ENCODE measurements at places on chromosomes 13 and 19.

- DNase-seq: no peak
Observed at GRCh38 chr13:47592256-47592655, 408.8 kb downstream of the SUCLA2 start.

DNA sequence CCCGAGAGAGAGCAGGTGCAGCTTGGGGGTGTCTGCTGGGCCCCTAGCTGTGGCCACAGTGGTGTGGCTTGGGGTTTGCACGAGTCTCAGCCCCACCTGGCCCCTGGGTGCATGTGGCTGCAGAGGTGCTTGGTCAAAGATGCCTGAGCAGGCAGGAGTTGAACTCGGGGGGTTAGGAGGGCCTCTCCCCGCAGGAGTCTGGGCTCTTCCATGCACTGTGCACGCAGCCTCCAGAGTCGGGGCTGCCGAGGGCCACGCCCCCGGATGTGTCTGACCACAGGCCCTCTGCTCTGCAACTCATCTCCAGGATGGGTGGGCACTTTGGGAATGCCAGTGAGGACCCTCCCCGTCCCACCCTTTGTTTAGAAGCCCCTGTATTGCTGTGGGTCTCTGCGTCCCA, 91.5 kb upstream of the MCF2L start:
- no peak for DNase-seq

GRCh38 chr19:13881692-13882418, 4.9 kb downstream of the NANOS3 start:
- DNase-seq: peak; percentile 67

DNA sequence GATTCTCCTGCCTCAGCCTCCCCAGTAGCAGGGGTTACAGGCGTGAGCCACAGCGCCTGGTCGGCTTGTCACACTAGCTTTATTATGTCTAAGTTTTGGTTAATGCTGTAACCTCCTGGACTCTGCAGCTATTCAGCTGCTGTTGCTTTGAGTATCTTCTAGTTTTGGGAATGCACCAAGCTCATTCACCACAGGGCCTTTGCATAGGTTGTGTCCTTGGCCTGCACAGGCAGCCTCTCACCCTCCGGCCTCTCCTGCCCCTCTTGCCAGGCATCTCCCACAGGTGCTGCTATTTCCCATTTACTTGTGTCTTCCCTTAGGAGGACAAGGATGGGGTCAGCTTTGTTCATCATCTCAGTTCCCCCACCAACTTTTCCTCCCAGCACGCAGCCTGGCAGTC, 2.4 kb upstream of the CCDC9 start:
- DNase-seq: no peak

DNA sequence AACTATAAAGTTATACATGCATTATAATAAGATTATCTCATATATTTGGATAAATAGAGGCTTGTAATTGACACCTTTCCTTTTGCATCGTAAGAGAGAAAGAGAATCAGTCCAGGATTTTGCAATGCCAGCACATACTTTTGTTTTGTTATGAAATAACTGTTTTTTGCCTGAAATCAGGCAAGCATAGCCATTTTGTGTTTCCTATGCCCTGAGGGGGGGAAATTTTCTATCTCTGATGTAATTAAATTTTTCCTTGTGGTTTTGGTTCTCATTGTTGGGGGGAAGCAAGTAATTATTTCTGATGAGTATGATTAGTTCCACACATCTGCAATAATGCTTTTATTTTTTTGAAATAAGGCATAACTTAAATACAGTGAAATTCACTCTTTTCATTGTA, 229.4 kb downstream of the NDFIP2 start:
- DNase-seq: no peak

DNA sequence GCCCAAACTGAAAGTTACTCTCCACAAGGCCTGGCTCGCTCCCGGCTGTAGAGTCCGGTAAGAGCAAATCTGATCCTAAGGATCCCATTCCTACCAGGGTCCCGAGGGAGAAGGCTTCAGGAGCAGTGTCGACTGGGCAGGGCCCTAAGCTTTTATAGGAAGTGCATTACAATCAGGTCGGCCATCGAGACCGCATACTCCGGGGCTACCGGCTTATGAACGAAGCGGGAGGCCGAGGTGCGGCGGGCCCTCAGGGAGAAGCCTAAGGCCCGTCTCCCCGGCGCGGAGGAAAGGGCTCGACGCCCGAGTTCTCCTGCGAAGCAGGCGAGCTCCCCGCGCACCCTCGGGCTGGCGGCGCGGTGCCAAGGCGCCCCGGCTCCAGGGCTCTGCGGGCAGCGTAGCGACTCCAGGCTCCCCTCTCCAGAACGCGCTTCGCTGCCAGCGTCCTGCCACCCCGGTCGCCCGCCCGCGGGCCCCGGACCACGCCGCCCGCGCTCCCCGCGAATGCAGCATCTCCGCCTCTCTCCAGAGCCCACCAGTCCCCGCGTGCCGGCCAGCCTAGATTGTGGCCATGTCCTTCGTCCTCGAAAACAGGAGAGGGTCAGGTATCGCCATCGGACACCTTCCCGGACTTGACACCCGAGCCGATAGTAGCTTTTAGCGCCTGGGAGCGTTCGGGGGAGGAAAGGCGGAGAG, 1.4 kb downstream of the EFNB2 start:
- DNase-seq: no peak

- no peak for DNase-seq
Observed at GRCh38 chr13:33518452-33518851, 232.9 kb upstream of the STARD13 start.

- no peak for DNase-seq
Observed at GRCh38 chr13:97445522-97446187, 11.7 kb downstream of the RAP2A start.

DNA sequence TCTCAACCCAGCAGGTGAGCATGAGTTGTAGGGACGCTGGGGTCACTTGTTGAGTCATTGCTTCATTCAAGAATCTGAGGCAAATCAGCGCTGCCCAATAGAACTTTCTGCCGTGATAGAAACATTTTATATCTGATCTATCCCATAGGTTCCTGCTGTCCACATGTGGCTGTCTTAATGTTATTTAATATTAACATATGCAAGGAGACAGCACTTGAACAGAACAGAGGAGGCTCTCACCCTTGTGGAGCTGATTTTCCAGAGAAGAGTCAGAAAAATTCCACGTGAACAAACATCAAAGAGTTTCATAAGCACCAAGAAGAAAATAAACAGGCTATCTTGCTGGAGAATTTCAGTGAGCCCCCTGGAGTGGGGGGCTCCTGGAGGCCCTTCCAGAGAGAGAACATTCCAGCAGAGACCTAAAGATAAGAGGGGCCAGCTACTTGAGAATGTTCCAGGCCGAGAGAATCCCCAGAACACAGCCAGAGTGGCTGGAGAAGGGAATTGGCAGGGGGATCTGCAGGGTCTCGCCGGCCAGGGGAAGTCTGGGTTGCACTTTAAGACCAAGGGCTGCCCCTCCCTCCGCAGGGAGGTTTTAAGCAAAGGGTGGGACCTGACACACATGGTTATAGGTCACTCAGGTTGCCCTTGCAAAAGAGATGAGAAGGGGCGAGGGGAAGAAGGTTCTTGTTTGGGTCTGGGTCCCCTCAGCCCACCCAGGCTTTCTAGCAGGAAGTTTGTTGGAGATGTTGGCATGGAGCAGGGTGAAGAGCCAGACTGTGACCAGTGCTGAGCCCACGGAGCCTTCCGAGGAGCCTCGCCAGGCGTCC, 135.7 kb downstream of the CRYL1 start:
- no peak for DNase-seq

- DNase-seq: no peak
Observed at GRCh38 chr13:45437947-45438346, 19.8 kb upstream of the SLC25A30 start.

GRCh38 chr13:78844106-78844505, 185.2 kb upstream of the OBI1 start:
- DNase-seq: no peak

- peak; percentile 86 for DNase-seq
Observed at GRCh38 chr19:29680447-29680846, 15.2 kb downstream of the PLEKHF1 start.

DNA sequence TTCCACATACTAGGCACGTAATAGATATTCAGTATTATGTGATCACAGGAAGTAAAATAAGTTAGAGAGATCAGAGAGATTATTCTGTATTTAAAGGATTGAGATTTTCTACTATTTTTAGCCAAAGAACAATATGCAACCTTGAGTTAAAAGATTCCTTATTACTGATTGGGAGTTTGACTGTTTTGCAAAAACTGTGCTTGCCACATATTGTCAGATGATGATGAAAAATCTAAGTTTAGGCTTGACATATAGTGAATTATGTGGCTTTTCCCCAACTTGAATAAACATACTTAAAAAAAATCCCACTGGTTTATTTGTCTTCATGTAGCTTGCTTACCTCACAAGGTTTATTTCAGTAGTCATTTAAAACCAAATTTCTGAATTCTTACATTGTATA, 194.4 kb downstream of the KCNRG start:
- DNase-seq: no peak

DNA sequence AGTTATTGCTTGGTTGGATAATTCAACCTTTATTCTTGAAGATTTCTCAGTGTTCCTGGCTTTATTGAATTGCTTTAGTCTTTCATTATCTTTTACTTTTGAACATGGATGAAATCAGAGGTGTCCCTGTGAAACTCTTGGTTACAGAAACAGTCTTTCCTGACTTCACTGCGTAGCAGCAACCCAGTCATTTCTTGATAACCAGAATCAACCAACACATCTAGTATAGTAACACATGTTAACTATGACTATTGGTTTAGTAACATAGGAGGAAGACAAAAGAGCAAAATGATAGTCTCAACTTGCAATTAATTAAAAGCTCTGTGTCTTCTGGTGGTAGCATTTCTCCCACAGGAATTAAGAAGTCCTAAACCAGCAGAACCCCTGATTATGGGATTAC, 393.6 kb downstream of the GPC5 start:
- DNase-seq: no peak

GRCh38 chr13:61370520-61370919, 45.1 kb downstream of the PCDH20 start:
- DNase-seq: no peak

DNA sequence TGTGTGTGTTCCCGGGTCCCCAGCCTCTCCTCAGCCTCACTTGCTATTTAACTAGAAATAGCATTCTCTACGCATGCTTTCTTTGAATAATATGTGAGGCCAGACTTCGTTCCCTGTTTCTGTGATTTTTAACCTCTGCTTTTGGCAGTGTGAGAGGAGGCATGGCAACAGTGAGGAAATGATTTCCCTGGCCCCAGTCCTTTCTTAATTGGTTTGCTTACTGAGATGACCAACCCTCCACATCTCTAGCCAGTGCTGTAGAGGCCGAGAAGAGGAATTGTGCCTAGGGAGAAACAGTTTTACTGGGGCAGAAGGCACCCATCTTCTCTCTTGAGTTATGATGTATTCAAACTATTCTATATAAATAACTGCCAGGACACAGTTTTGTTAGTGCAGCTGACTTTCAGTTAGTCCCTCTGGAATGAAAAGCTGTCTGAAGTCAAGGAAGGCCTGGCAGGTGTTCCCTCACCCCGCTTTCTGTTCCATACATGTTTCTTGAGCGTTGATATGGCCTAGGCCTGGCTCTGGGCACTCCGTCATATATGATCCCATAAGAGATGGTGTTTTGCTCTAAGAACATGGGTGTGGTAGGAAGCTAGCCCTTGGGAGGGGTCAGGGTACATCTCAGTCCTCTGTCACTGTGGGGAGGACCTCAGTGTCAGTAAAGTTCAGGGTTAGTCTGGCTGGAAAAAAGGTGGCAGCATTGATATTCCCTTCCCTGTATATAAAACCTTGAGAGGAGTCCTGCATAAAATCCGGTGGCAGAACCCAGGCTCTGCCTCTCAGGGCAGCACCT, 73.7 kb upstream of the NPAS1 start:
- no peak for DNase-seq

DNA sequence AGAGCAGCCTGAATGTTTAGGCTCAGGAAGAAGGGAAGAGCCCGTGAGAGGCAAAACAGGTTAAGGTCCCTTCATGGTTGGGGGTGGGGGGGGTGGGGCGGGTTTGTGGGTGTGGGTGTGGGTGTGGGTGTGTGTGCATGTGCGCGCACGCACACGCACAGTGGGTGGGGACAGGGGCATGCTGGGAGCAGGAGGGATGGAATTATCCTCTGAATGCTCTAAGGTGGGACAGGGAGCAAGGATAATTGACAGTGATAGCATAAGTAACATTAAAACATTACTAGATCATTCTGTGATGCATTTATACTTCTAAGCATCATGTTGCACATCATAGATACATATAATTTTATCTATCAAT, 64.7 kb downstream of the CCDC70 start:
- no peak for DNase-seq

DNA sequence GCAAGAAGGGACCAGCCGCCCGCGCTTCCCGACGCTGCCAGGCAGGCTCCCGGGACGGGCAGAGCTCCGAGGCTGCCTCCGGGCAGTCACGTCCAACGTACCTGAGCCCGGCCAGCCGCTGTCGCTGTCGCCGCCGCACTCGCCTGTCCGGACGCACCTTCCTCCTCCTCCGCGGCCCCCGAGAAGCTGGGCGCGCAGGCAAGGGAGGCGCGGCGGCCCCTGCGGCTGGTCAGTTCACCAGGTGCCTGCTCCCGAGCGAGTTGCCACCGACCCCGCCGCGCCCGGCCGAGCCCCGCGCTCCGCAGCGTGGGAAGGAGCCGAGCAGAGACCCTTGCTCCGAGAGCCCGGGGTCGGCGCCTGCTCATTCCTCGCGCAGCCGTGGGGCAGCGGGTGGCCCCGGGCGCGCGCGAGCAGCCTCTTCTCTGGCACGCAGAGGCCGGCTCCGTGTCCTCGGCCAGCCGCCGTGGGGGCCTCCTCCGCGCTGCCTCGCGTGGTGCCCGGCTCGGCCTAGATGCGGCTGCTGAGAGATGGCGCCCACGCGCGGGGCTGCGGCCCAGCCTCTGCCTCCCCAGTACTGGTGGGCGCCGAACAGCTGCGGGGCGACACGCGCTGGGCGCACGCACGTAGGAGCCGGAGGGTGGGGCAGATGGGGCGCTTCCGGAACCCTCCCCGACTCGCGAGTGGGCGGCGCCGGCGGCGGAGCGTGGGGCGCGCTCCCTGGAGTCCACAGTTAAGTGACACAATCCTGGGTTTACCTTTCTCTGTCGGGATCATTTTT, 419.4 kb downstream of the UQCRFS1 start:
- DNase-seq: no peak

- no peak for DNase-seq
Observed at GRCh38 chr19:46159418-46160232, 11.6 kb downstream of the IGFL2 start.

- DNase-seq: no peak
Observed at GRCh38 chr19:47899335-47899734, 13.2 kb upstream of the SULT2A1 start.

DNA sequence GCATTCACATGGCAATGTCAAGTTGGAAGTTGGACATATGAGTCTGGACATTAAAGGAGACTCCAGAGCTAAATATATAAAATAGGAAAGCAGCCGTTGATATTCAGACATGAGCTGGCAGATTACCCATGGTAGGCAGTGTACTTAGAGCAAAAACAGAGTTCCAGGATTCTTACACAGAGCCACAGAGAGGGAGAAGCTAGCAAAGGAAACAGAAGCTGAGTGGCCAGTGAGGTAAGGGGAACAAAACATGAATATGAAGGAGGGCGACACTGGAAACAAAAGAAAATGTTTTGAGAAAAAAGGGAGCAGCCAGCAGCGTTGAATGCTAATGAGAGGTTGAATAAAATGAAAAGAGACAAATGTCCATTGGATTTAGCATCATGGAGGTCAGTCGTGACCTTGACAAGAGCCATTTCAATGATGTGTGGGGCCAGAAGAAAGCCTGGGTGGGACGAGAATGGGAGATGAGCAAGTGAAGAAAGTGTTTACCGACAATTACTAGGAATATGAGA, 198.4 kb downstream of the POU4F1 start:
- DNase-seq: no peak
